ENCODE measurements at places on chromosomes 5 and 9.

DNA sequence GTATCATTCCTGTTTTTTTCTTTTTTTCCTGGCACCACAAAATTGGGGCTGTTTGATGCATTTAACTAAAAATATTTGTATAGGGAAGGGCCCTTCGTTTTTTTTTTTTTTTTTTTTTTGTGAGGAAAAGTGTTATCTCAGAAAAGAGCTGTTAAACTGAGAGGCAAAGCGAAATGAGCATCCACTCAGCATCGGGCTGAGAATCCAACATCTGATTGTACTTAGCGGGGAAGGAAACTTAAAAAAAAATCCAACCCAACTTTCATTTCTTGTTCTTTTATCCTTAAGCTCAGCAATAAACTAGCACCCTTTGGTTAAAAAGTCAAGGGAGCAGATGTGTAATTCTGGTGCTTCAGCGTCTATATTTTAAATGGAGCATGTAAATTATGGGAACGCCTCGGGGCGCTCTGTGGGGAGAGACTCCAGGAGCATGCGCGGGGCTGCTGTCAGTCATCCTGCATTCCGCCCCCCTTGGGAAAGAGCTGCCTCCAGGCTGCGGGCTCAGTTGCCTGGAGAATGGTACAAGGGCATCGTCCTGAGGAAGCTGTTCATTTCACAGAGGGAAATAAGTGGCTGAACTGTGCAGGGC lies 33.3 kb downstream of the DMRT2 start:
- ATAC-seq = peak; percentile 78

DNA sequence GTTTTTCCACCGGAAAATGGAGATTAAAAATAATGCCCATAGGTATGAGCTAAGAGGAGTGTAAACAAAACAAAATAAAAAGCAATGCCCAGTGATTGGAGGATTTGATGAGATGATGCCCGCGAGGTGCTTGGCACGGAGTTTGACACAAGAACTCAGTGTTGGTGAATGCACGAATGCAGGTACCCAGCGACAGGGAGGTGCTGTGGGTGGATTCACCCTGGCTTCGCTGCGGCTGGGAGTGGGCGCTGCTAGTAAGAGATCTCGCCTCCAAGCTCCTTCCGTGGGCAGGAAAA lies 526 bp upstream of the STXBP1 start:
- no peak for ATAC-seq

DNA sequence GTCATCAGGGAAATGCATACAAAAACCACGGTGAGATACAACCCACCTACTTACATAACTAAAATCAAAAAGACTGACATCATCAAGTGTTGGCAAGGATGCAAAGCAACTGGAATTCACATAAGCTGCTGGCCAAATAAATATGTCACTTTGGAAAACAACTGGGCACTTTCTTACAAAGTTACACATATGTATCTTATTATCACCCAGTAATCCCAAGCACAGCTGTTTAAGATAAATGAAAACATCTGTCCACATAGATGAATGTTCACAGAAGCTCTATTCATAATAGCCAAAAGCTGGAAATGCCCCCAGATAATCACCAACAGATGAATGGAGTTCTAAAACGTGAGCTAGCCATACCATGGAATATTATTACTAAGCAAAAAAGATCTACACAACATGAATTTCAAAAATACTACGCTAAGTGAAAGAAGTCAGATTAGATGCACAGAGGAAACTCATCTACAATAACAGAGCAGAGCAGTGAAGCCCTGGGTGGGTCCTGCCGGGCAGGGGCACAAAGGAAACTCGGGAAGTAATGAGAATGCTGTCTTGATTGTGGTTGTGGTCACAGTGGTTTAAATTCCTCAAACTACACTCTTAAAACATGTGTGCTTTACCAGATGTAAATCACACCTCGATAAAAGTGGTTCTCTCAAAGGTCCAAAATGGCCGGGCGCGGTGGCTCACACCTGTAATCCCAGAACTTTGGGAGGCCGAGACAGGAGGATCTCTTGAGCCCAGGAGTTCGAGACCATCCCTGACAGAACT lies 8.5 kb downstream of the CAMSAP1 start:
- peak; percentile 33 for ATAC-seq

DNA sequence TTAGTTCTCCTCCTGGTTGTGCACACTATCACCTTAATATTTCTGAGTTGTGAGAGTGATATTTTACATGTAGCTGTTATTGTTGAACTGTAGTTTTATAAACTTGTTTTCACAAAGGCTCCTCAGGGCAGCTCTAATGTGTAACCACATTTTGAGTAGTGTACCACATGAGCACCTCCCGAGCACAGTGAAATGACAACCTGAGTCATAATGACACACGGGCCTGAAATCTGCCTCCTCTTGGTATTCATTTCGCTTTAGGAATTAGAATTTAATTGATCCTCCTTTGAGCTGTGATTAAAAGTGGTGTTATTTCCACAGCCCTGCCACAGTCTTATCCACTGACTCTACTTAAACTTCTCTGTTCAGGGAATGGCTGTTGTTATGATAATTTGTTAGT lies 7.9 kb downstream of the MTRR start:
- ATAC-seq = peak; percentile 47

- no peak for ATAC-seq
Observed at GRCh38 chr5:22998362-22998761, 145.2 kb upstream of the CDH12 start.

- ATAC-seq = no peak
Observed at GRCh38 chr9:131095666-131096268, 564 bp upstream of the AIF1L start.

- no peak for ATAC-seq
Observed at GRCh38 chr9:82513242-82513751, 524.7 kb downstream of the SPATA31D1 start.

DNA sequence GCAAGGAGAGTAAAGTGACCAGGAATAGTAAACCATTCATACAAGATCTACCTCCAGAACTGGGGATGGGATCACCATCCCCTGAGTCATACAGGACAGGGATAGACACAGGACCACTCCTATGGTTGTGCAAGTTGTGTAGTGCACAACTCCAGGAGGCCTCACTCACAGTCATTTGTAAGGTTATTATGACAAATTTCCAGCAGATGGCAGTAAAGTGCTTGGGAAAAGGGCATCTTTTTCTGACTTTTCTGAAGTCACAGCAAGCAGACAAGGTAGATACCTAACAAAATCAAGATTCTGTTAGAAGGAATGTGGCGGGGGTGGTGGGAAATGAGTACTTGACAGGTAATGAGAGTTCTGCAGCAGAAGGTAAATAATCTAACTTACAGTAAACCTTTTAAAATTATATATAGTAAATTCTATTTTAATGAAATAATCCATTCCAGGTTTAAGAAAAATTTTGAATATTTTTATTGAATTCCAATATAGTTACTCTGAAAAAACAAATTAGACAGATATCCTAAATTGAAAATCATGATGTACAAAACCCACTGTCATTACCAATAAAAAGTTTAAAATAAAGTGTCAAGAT lies 16.7 kb upstream of the KIF27 start:
- ATAC-seq = peak; percentile 70

DNA sequence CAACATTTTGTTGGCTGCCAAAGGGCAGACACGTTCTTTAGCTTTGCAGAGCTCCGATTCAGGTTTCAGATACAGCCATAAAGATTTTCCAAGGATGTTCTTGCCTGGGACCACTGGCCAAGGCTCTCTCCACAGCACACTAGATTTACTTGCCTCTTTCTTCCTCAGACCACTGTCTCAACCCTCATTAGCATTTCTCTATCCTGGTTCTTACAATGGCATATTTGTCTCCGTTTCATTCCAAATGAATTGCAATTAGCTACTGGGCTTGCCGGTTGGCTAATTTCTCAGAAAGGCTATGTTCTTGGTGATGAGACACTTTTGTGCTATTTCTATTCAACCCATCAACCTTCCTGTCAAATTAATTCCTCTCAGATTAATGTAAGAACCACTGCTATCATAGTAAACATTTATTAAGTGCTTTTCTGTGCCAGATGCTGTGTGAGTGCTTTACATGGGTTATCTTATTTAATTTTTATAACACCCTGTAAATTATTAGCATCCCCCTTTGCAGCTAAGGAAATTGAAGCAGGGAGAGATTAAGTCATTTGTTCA lies 118.4 kb upstream of the NR3C1 start:
- no peak for ATAC-seq

DNA sequence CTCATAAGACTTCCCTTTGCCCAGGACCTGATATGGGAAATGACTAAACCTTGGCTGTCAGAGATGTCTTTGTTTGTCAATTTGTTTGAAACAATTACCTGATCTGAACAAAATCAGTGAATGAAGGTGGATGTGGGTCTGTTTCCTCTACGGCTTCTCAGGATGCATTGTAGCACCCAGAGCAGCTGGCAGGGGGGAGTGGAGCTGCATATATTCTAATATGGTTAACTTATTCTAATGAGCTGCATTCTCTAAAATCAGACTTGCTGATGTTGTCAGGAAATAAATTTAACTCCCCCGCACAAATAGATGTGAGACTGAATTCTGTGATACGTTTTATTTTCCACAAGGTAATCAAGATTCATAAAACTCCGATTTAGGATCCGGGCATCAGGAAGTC lies 665.4 kb downstream of the MAT2B start:
- ATAC-seq = peak; percentile 98

DNA sequence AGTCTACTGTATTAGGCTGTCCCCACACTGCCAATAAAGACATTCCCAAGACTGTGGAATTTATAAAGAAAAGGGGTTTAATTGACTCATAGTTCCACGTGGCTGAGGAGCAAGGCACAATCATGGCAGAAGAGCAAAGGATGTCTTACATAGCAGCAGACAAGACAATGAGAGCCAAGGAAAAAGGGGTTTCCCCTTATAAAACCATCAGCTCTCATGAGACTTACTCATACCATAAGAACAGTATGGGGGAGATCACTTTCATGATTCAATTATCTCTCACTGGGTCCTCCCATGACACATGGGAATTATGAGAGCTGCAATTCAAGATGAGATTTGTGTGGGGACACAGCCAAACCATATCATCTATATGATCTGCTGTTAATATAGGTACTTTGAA lies 14.8 kb upstream of the FSTL4 start:
- no peak for ATAC-seq

- ATAC-seq = no peak
Observed at GRCh38 chr9:926976-927375, 49.5 kb upstream of the DMRT3 start.

- ATAC-seq = peak; percentile 47
Observed at GRCh38 chr9:115170358-115171073, 52.6 kb upstream of the TNC start.

- peak; percentile 32 for ATAC-seq
Observed at GRCh38 chr5:134003817-134004625, 754 bp downstream of the VDAC1 start.

DNA sequence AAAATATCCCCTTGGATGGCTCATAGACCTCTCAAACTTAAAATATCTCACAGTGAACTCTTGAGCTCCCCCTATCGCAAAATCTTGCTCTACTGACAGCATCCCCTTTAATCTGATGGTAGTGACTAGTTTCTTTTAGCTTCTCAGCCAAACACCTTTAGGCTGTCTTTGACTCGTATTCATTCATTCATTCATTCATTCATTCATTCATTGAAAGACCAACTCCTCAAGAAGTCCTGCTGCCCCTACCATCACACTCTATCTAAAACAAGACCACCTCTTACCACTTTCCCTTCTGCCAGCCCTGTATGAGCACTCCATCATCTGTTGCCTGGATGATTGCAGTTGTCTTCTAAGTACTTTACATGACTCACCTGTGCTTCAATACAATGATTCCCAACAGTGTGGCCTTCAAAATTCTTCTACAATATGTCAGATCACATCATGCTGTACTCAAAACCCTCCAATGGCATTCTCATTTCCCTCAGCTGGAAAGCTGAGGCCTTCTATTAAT lies 46.8 kb downstream of the ITGA2 start:
- no peak for ATAC-seq

DNA sequence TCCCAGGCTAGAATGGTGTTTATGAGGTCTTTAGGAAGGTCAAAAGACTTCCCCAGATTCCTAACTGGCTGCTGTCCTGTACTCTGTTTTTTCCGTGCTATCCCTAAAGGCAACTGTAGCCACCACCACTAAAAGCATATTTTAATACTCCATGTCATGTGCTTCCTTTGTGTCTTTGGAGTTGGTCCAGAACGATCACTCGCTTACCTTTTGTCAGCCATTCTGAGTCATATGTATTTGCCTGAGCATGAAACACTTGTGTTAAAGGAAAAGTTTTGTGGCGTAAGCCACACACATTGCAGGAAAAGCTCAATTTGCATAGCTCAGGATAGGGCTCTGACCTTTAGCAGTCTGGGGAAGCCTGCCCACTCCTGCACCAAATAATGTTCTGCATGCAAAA lies 299.6 kb downstream of the NTRK2 start:
- ATAC-seq = no peak

DNA sequence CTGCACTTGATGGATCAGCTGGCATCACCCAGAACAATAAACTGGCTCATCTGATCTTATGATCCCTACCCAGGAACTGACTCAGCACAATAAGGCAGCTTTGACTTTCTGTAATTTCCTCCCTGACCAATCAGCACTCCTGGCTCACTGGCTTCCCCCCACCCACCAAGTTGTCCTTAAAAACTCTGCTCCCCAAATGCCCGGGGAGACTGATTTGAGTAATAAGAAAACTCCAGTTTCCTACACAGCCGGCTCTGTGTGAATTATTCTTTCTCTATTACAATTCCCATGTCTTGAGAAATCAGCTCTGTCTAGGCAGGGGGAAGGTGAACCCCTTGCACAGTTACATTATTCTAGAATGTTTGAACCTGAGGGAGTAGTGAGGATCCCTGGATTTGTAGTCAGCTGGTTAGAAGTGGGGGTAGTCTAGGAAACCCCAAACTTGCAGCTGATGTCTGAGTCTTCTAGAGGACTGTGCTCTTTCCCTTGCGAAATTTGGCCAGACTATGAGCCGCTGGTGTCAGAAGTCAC lies 111.7 kb upstream of the NEK6 start:
- ATAC-seq = no peak

DNA sequence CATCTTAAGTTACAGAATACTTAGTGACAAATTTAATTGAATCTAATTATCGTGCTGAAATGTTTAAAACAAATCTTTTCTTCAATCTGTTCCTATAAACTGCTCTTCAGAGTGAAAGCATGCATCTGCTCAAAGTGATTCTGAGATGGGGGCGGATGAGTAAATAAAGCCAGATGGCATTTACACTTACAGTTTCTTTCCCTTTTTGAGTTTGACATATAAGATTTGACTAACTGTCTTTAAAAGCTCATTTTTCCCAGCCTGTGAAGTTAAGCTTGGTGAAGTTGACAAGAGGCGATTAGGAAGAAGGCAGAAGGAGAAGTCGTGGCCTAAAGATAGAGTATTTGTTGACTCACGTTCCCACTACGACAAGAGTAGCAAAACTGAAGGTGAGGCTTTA lies 137.4 kb downstream of the LPAR1 start:
- ATAC-seq = no peak

GRCh38 chr9:126276056-126276728 lies 50.4 kb upstream of the MVB12B start:
- peak; percentile 21 for ATAC-seq

GRCh38 chr5:160359816-160360215 lies 10.6 kb downstream of the C1QTNF2 start:
- ATAC-seq = no peak

GRCh38 chr9:89946741-89947140 lies 341.9 kb downstream of the GADD45G start:
- no peak for ATAC-seq

- no peak for ATAC-seq
Observed at GRCh38 chr5:68264024-68264956, 48.7 kb downstream of the PIK3R1 start.
